ENCODE measurements at places on chromosomes 4 and X.

- DNase-seq = no peak
These were observed 172.7 kb downstream of the MID1 start for GRCh38 chrX:10447564-10448214.

DNA sequence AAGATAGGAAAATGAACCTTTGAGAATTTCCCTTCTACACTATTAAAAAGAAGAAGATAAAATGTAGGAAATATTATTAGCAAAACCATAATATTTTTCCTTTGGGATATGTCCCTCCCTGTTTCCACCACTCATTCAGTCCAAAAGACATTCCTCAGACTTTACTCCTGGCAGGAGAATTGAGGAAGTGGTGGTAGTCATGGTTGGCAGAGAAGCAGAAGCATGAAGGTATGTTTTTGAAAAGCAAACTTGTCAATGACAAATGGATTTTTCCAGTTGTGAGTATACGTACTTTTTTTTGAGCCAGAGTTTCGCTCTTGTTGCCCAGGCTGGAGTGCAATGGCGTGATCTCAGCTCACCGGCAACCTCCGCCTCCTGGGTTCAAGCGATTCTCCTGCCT lies 13.7 kb downstream of the STAG2 start:
- no peak for DNase-seq

- DNase-seq = no peak
These were observed 73.9 kb downstream of the INTS12 start for GRCh38 chr4:105634402-105635080.

DNA sequence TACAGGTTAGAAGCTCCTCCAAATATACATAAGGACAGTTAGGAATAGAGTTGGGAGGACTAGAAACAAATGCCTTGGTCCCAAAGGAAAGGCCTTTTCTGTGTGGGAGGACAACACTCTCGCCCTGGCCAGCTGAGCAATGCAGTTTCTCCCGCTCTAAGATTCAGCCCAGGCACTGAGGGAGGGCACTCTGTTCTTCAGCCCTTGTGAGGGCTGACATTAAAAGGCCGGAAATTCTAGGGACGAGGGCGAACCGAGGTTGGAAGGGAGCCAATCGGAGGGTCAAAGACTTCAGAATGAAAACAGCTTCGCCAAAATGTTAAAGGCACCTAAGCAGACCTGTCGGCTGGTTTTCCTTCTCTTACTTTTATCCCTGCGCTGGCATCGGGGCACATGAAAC lies 2.9 kb upstream of the PTCHD1 start:
- DNase-seq = no peak

DNA sequence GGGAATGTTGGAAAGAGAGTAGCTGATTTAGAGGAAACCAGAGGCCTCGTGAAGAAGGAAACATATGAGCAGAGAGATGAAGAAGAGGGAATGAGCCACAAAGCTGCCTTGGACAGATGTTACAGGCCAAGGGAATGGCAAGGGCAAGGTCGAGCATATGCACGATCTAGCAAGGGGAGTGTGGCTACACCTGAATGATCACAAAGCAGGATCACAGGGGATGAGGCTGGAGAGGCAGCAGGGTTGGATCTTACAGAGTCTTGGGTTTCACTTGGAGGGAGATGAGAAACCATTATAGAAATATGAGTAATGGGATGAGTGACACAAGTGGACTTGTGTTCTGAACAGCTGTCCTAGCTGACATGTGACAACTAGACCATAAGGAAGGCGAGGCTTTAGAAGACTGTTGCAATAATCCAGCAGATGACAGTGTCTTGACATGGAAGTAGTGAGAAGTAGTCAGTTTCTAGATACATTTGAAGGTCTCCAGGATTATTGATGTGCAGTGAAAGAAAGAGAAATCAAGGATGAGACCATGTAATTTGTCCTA lies 58.7 kb downstream of the RASGEF1B start:
- no peak for DNase-seq
